Mesendoderm (in vitro differentiated cells): ENCODE measurements at places on chromosomes 2 and 18.

DNA sequence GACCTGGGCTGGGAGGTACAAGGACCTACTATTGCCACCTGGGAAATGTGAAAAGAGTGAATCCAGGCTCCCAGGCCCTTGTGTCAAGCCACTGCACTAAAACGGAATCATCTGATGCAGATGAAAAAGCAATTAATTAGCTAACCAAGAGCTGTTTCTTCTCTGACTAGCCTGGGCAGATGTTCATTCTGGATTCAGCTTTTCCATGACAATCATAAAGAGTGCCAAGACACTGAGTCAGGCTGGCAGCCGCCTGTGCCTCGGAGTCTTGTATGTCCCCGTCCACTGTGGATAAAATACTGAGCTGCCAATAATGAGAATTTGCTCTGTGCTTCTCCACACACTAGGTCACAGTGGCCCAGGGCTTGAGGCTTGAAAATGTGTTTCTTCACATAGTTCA, 21.7 kb upstream of the LCLAT1 start:
- DNase-seq = no peak

- no peak for DNase-seq
These were observed 7.0 kb upstream of the ALPK2 start for GRCh38 chr18:58635891-58636290.

- DNase-seq = no peak
These were observed 129.9 kb upstream of the ETAA1 start for GRCh38 chr2:67267241-67267640.

GRCh38 chr2:1915196-1915595, 170.9 kb upstream of the PXDN start:
- no peak for DNase-seq

GRCh38 chr2:152166633-152167032, 8.9 kb downstream of the STAM2 start:
- DNase-seq = no peak

DNA sequence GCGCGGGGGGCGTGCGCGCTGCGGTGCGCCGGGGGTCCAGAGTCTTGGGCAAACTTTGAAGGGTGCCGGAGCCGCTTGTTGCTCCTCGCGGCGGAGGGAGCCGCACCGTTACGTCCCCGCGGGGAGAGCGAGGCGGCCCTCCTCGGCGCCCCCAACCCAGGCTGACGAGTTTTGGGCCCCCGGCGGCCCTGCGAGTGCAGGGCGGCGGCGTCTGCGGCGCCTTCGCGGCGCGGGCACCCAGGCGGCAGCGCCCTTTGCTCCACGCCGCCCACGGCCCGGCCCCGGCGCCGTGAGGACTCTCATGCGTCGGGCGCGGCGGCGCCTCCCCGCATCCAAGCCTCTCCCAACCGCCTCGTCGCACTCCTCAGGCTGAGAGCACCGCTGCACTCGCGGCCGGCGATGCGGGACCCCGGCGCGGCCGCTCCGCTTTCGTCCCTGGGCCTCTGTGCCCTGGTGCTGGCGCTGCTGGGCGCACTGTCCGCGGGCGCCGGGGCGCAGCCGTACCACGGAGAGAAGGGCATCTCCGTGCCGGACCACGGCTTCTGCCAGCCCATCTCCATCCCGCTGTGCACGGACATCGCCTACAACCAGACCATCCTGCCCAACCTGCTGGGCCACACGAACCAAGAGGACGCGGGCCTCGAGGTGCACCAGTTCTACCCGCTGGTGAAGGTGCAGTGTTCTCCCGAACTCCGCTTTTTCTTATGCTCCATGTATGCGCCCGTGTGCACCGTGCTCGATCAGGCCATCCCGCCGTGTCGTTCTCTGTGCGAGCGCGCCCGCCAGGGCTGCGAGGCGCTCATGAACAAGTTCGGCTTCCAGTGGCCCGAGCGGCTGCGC, 814 bp downstream of the FZD7 start:
- peak; percentile 52 for DNase-seq
